ENCODE measurements at places on chromosomes 1 and 21. TPM values are rescaled to one million over a fixed set of nuclear protein-coding genes. Genes with fewer than 3 reads are reported as not detected.

LSM10 gene
- 19.1 TPM for total RNA-seq

KLHDC9 gene
- 7.4 TPM for total RNA-seq

NLRP3 gene
- 2.6 TPM for total RNA-seq

SYT11 gene
- total RNA-seq, result 7.0 TPM

DNA sequence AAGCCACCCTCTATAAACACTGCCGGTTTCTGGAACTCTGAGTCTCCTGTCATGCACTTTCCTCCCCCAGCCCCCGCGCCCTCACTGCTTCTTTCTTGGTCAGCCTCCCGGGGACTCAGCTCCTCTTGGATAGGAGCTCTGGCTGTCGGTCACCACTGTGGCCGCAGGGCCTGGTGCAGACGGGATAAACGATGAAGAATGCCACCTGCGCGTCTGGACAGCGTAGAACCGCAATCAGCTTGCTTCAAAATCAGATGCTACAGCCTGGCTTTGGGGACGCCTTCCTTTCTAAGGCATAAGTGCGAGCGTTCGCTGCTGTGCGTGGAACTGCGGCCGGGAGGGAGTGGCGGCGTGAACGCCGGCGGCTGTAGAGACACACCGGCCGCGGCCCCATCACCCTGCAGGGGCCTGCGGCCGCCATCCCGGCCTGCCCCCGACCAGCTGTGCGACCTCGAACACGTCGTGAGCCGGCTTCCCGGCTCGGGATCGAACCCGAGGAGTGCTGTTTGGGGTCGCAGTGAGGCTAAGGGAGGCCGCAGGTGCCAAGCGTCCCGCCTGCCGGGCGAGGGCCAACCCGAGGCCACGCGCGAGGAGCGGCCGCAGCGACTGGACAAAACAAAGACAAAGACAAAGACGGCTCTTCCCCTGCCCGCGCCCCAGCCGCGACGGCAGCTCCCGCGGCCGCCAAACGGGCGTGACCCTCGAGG is 688 bp downstream of the PTTG1IP start:
- no peaks in the 10 kb centered on the region for H3K36me3 ChIP-seq
- peak overlapping the region; percentile 97 for H3K4me3 ChIP-seq
- H3K4me1 ChIP-seq, result peaks cover 49% of the 10 kb centered on the region
- DNase-seq, result peak; percentile 45
- peak overlapping the region; percentile 98 for H3K27ac ChIP-seq
- no peaks in the 10 kb centered on the region for H3K27me3 ChIP-seq

GRCh38 chr1:84497631-84498275 is 8.4 kb upstream of the SPATA1 start:
- H3K27ac ChIP-seq, result no peak overlapping the region
- H3K27me3 ChIP-seq, result no peaks in the 10 kb centered on the region

- H3K4me3 ChIP-seq, result no peak overlapping the region
- no peaks in the 10 kb centered on the region for H3K4me1 ChIP-seq
- H3K36me3 ChIP-seq, result no peaks in the 10 kb centered on the region
- no peaks in the 10 kb centered on the region for H3K27me3 ChIP-seq
- no peak overlapping the region for H3K27ac ChIP-seq
- DNase-seq, result no peak
Observed at GRCh38 chr1:199665371-199665770, 362.1 kb upstream of the NR5A2 start.

DNA sequence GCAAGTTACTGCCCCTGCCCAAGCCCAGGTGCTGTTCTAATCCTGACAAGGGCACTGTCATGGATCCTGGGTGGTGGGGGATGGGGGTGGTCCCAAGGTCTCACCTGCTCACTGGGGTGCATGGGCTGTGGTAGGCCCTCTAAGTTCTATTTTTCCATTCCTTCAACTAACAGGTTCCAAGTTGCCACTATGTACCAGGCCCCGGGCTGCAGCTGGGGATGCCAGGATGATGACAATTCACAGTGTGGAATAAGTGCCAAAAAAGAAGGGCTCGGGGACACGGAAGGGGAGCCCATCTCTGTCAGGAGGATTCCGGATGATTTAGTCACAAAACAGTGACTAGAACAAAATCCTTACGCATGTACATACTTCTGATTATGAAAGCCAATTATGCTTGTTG is 76.0 kb downstream of the STUM start:
- no peaks in the 10 kb centered on the region for H3K36me3 ChIP-seq
- H3K27ac ChIP-seq, result no peak overlapping the region
- H3K4me1 ChIP-seq, result peaks cover 8% of the 10 kb centered on the region
- H3K27me3 ChIP-seq, result no peaks in the 10 kb centered on the region
- no peak for DNase-seq
- H3K4me3 ChIP-seq, result no peak overlapping the region

DNA sequence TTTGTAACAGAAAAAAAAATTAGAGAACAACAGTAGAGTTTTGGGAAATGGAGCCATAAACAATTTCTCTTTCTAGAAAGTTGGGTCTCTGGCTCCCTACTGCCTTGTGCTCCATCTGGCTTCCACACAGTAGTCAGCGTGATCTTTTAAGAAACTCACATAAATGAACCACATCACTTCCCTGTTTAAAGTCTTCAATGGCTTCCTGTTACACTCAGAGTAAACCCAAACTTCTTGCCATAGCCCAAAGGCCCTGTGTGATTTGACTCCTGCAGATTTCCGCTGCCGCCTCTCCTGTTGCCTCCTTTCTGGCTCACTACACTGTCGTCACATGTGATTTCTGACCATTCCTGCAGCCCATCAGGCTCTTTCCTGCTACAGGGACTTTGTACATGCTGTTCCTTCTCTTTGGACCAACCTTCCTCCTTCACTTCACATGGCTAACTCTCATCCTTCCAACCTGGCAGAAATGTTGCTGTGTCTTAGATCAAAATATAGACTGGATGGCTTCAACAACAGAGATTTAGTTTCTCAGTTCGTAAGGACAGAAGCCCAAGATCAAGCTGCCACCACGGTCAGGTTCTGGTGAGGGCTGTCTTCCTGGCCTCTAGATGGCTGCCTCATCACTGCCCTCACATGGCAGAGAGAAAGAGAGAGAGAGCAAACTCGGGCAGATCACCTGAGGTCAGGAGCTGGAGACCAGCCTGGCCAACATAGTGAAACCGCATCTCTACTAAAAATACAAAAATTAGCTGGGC is 34.0 kb downstream of the OPRD1 start:
- H3K36me3 ChIP-seq, result no peaks in the 10 kb centered on the region
- no peak for DNase-seq
- H3K27ac ChIP-seq, result no peak overlapping the region
- no peak overlapping the region for H3K4me3 ChIP-seq
- no peaks in the 10 kb centered on the region for H3K27me3 ChIP-seq

GRCh38 chr1:18482721-18483425 is 2.1 kb downstream of the KLHDC7A start:
- H3K27ac ChIP-seq, result no peak overlapping the region
- H3K36me3 ChIP-seq, result no peaks in the 10 kb centered on the region
- no peak overlapping the region for H3K4me3 ChIP-seq
- peak; percentile 77 for DNase-seq

DNA sequence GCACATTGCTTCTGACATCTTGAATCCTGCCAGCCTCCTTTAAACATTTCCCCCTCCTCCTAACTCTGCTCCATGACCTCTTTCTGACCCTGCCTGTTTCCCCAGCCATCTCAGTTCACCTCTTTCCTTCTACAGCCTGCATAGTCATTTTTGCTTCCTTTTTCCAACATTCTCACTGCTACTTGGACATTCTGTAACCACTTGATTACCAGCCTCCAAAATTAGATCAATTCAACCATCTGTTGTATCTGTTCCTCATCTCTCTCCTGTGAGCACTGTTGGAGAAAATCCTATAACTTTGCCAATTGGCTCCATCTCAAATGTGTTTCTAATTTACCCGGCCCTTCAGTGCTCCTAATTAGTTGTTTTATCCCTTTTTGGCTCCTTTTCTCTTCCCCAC is 27.5 kb upstream of the GPR88 start:
- DNase-seq, result no peak
- H3K4me1 ChIP-seq, result peaks cover 8% of the 10 kb centered on the region
- H3K4me3 ChIP-seq, result no peak overlapping the region
- H3K36me3 ChIP-seq, result no peaks in the 10 kb centered on the region
- H3K27me3 ChIP-seq, result no peaks in the 10 kb centered on the region
- no peak overlapping the region for H3K27ac ChIP-seq

- no peak for DNase-seq
- no peak overlapping the region for H3K27ac ChIP-seq
- no peak overlapping the region for H3K4me3 ChIP-seq
- H3K36me3 ChIP-seq, result no peaks in the 10 kb centered on the region
Observed at GRCh38 chr1:219792337-219793021, 135.9 kb downstream of the SLC30A10 start.

DNA sequence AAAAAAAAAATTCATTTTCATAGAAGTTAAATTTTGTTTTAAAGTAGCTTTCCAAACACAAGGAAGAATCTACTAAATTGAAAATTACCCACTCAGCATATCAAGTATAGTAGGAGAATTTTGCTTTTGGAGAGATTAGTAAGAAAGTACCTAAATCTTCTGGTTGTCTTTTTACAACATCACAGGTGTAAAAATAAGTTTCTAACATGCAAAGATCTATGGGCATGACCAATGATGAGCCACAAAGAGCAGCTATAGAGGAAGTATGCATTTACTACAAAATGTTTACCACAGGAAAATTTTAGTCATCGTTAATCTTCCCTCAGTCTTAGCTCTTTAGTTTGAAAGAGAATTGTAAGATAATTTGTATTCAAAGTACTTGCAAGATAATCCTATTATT is 28.1 kb downstream of the ANGPTL3 start:
- no peak overlapping the region for H3K27ac ChIP-seq
- no peaks in the 10 kb centered on the region for H3K27me3 ChIP-seq
- no peaks in the 10 kb centered on the region for H3K36me3 ChIP-seq
- peaks cover 8% of the 10 kb centered on the region for H3K4me1 ChIP-seq
